Stimulated activated CD8-positive, alpha-beta memory T cell treated with anti-CD3 and anti-CD28 coated beads, Interleukin-7, amount 100 ng/mL, for 1 hour (primary cell): ENCODE measurements at places on chromosomes 13 and 19.

DNA sequence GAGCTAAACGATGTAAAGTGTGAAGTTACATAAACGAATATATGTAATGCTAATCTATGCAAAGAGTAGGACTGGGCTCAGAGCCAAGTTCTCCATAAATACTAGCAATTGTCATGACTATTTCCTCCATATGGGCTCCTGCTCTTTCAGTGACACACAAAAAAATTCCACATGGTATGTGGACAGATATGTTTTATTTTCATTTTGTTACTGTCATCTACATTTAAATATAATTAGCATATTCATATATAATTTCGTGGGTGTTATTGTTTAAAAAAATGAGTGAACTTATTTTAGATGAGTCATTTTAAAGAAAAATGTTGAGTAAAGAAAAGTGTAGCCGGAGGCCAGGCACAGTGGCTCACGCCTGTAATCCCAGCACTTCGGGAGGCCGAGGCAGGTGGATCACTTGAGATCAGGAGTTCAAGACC, 5.0 kb upstream of the IGSF23 start:
- DNase-seq: no peak

- DNase-seq: no peak
Measured at GRCh38 chr19:855142-855541, 3.0 kb downstream of the ELANE start.

GRCh38 chr13:93769101-93769500, 542.5 kb downstream of the GPC6 start:
- DNase-seq: no peak

DNA sequence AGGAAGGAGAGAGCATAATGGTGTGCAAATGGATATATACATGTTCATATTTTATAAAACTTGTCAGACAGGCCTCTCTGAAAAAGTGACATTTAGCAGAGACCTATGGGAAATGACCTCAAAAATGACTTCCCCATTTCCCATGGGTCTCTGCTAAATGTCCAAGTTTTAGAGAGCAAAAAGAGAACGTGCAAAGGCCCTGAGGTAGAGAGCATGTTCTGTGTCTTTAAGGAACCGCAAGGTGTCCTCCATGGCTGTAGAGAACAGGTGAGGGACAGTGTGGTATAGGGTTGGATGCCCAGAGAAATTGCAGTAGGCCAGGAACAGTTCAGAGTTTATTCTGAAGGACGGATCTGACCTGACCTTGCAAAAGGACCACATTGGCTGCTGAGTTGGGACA, 113.2 kb upstream of the RNF113B start:
- DNase-seq: no peak

GRCh38 chr19:29267701-29268100, 54.8 kb upstream of the UQCRFS1 start:
- no peak for DNase-seq

- no peak for DNase-seq
Measured at GRCh38 chr13:64633948-64634347, 2596.2 kb downstream of the PCDH9 start.

DNA sequence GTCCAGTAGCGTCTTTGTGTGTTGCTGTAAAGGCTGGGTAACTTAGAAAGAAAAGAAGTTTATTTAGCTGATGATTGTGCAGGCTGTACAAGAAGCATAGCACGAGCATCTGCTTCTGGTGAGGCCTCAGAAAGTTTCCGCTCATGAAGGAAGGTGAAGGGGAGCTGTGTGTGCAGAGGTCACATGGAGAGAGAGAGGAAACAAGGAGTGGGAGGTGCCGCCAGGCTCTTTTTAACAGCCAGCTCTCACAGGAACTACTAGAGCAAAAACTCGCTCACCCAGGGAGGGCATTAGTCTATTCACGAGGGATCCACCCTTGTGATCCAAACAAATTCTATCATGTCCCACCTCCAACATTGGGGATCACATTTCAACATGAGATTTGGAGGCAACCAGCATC, 99.8 kb downstream of the GPR12 start:
- DNase-seq: no peak

DNA sequence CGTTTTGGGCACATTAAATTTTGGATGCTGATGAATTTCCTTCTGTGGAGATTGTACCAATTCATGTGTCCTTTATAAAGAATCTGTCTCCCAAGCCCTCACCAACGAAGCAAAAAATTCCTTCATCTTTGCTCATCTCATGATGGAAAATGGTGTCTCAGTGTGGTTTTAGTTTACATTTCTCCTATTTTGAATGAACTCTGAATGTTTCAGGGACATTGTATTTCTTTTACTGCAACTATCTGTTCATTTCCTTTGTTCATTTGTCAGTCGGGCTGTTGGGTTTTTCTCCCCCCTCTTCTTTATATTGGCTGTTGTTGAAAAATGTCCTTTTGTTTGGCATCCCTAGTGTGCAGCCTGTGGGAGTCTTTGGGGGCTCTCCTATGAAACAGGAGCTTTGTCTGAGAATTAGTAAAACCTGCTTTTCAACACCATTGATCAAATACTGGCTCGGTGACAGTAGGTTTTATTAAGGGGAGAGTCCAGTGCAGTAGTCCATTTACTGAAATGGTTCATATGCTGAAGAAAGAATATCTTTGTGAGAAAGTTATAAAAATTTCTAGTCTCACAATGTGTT, 91.3 kb upstream of the C1QTNF9B start:
- DNase-seq: no peak

- no peak for DNase-seq
Measured at GRCh38 chr13:29936051-29936813, 85.8 kb upstream of the UBL3 start.

DNA sequence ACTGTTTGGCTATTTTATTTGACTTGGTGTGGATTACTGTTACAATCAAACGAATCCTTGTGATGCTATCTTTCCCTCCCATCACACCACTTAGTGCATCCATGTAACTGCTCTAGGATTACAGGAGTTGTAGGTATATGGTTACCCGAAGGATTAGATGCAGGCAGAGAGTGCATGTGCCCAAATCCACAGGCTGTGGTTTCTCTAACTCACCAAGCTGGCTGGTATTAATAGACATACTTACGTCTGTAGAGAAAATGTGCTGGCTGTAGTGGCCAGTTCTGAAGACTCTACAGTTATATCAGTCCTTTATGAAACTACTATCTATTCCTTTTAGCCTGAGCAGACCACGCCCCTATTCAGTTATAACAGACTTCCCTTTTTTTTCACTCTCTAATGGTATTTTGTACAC, 1.1 kb upstream of the HMGB1 start:
- DNase-seq: no peak
